ENCODE measurements at places on chromosomes 16 and 17.

- DNase-seq: no peak
Measured at GRCh38 chr16:7731141-7731540, 398.5 kb downstream of the RBFOX1 start.

- no peak for DNase-seq
Measured at GRCh38 chr17:4019275-4019674, 55.0 kb upstream of the ATP2A3 start.

DNA sequence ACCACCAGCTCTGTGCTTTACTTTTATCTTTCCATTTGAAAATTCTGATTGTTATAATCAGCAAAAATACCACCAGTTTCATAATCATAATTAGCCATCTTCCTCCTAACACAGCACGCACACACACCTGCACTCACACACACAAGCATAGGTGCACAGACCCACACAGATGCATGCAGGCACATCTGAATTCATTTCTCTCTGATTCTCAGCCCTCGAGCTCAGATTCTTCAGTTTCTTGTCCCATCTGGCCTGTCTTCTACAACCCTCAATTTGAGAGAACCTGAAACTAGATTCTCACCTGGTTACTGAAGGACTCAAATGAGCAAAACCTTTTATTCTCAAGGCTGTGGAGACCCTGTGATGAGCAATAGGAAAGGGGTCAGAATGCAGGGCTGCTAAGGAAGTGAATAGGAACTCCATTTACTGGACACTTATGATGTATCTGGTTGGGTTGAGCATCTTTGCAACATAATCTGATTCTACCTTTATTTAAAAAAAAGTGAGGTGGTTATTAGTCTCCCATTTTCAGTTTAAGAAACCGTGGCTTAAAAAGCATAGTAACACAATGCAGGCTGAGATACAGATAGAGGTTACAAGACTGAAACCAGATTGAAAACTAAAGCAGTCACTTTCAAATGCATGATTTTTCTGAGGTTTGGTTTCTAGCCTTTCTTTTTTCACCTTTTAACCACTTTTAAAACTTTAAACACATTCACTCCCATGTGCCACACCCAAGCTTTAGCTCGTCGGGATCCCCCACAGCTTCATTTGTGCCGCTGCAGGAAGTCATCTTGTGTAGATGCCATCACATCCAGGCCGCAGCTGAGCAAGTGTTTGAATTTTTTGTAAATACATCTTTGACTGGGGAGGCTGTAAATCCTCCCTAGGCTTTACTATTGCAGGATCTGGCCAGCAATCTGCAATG, 9.4 kb downstream of the KRT33A start:
- no peak for DNase-seq

DNA sequence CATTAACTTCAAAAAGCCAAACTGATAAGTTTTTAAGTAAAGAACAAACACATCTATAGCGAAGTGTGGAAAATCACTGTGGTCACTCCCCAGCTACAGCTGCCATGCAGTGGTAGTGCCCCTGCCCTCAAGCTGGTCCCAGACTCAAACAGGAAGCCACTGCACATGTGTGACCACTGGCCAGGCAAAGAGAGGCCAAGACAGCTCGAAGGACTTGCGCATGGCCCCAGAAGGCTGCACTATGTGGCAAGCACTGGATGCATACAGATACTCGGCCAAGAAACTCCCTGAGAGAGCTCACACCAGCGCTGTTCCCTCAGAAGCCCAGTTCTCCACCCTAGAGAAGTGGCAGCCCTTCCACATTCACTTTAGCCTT, 82.4 kb downstream of the ANKRD11 start:
- DNase-seq: no peak

GRCh38 chr17:80101946-80102663, 724 bp downstream of the GAA start:
- DNase-seq: no peak

DNA sequence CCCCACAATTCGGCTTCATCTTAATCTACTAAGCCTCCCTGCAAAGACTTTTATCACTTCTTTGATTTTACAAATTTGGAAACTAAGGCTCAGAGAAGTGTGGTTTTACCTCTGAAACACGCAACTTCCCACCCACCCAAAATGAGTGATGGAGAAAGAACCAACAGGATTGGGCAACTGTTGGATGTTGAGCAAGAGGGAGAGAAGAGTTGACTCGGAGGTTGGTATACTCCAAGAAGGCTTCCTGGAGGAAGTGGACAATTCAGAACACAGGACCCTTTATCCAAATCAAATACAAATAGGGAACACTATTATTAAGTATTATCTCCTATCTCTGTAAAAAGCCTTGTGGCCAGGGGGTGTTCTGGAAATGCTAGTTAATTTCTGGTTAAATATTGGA, 323.0 kb downstream of the C16orf95 start:
- no peak for DNase-seq

DNA sequence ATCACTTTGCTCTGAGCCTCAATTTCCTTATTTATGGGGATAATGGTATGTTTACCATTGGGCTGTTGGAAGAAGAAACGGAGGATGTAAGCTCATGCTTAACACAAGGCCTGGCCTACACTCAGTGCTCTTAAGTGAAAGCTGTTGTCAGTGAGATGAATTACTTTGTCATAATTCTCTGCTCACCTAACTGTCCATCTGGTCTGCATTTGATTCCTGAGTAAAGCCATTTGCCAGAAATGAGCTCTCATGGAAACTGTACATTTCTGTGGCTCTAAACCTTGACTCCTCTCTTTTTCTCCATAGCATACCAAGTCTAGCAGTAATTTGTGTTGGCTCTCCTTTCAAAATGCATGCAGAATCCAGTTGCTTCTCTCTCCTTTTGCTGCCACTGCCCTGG, 445.7 kb downstream of the UTP18 start:
- DNase-seq: no peak

- no peak for DNase-seq
Measured at GRCh38 chr16:71347146-71347545, 11.4 kb upstream of the CALB2 start.

- DNase-seq: no peak
Measured at GRCh38 chr16:83238949-83239691, 568.7 kb upstream of the HSBP1 start.

DNA sequence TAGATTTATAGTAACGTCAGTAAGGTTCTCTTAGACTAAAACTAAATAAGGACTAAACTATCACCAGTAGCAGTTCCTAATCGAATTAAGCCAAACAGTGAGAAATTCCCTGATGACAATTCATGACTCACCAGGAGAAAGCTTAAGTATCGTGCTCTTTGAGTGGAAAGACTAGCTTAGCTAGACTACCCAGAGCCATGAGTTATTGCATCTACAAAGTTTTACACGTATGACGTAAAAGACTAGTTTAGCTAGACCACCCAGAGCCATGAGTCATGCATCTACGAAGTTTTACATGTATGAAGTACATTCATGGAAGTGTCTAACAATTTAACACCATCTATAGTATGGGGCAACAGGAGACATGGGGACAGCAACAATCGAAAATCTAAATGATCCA, 36.6 kb downstream of the UBE2G1 start:
- DNase-seq: no peak

- no peak for DNase-seq
Measured at GRCh38 chr16:47047524-47048203, 74.2 kb upstream of the DNAJA2 start.

GRCh38 chr17:29771546-29771945, 148.8 kb upstream of the CORO6 start:
- DNase-seq: no peak

DNA sequence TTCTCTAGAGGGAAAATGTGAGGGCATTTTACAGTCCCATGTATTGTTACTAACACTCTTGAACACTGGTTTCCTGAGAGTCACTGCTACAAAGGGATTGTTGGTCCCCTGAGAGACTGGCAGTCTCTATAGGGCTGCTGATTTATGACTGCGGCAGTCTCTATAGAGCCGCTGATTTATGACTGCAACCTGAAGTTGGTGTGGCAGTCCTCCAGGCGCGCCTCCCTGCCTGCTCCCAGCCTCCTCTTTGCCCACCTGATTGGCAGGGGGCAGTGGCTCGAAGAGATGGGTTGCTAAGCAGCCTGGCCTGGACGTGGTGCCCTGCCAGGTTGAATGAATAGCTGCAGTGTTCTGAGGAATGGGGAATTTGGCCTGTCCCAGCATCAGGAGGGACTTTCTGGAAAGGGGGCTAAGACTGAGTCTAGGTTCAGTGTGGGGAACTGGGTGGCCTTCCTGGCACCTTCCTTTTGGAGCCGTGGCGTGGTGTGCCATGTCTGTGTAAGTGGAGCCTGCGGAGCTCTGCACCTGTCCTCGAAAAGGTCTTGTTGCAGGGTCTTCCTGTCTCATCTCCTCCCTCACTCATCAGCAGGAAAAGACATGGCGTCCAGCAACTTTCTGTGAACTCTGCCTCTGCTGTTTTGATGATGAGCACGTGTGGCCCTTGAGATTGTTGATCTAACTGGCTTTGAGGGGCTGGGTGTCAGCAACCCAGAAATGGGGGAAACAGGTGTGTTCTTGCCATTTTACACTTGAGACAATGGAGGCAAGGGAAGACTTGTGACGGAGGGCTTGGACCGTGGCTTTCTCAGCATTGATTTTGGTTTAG, 24.9 kb downstream of the SAP30BP start:
- DNase-seq: no peak

- no peak for DNase-seq
Measured at GRCh38 chr17:30965686-30966085, 5.2 kb upstream of the RNF135 start.

DNA sequence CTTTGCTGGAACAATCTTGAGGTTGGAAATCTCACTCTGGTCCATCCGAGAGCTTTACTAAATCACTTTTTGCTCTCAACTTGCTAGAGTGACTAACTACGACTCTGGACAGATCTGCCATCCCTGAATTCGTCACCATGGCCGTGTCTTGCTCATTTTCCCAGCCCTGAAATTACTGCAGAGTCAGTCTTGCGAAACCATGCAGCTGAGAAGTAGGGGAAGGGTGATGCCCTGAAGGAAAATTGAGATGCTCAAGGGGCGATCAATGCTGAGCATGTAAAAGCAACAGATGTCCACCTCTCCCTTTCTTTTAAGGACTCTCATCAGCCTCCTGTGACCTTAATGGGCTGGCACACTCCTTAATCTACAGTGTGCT, 18.8 kb downstream of the PCTP start:
- no peak for DNase-seq

- DNase-seq: no peak
Measured at GRCh38 chr17:63847525-63848249, 5.2 kb upstream of the SMARCD2 start.

DNA sequence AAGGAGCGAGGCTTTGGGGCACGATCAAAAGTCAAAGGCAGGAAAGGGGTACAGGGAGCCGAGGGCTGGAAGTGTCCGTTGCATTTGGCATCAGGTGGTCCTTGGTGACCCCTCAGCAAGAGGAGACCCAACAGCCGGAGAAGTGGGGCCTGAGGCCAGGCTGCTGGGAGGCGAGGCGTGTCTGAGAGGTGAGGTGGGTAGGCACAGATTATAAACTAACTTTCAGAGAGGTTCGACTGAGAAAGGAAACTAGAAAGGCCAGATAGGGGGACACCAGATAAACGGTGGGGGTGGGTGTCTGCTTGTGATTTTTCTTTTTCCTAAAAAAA, 3.6 kb downstream of the PECAM1 start:
- no peak for DNase-seq

DNA sequence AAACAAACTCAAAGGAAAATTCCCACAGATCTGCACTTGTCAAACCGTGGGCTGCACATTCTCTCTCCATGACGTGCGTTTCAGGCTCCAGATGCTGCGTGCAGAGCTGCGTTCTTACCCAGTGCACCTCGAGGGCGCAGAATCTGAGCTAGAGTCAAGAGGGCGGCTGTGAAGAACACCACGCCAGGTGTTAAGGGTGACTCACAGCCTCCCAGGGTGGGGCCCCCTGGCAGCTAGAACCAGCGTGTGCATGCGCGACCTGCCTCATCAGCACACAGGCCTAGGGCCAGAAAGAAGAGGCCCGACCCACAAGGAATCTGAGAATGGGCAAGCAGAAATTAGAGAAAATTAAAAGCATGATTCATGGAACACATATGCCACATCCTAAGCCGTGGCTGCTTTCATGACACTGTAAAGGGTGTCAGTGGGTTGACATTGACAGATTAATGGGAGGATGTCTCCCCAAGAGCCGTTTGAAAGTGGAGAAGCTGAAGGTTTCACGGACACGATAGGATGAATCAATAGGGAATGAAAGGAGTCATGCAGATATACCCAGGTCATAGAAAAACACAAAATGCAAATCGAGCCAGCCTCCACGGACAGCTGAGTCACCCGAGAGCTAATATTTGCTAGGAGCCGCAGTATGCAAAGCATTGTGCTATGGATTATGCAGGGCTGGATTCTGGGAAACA, 29.0 kb downstream of the MARCHF10 start:
- peak; percentile 75 for DNase-seq

DNA sequence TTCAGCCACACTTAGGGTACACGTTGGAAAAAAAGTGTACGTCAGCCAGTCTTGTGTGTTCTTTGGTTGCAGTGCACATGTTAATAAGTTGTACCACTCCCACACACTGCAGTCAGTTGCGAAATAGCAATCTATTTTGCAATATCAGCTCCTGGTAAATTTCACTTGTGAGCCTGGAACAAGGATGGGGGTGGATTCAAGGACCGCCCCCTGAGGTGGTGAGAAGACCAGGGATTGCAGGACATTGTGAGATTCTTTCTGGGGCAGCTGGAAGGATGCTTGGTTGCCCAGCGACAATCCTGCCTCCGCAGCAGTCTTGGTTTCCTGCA, 78.6 kb upstream of the ZFHX3 start:
- DNase-seq: no peak

DNA sequence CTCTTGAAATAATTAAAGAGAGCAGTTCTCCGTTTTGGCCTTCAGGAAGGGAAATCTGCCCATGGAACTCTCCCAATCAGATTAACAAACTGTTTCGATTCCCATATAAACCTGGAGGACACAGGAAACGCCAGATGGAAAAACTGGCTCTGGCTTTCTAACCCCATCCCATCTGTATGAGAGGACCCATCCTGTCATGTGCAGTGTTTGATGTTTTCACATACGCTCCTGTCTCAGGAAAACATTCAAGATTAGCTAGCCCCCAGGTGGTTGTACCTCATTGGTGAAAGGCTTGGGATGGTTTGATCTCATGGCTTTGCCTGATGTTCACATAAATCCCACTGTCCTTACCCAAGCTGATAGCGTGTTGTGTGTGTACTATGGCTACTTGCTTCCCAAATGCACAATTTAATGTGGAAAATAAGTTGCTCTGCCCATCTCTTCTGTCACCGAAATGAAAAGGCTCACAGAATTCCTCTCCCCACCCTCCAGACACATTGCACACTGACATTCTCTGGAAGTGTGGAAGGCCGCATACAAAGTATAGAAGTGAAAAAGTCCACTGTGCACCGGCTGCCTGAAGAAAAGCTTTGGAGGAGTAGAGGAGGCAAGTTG, 18.2 kb upstream of the ERN1 start:
- DNase-seq: no peak

DNA sequence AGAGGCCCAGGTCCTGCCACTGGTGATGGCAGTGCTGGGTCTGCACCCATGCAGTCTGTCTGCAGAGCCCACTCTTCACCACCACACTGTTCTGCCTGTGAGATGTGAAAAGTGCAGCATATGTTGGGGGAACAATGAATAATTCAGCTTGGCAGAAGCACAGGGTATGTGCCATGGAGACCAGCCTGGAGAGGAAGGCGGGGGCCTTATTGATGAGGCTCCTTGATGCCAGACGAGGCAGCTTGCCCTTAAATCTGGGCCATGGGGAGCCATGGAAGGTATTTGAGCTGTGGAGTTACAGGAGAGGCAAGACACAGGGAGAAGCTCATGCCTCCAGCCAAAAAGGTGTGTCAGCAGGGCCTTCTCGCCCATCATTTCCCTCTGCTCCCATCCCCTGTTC, 124.7 kb downstream of the C16orf78 start:
- no peak for DNase-seq

GRCh38 chr16:17162560-17162959, 308.2 kb downstream of the XYLT1 start:
- DNase-seq: no peak

Measured in smooth muscle cell of the brain vasculature (primary cell).